ENCODE measurements at places on chromosomes 16 and 17.

DNA sequence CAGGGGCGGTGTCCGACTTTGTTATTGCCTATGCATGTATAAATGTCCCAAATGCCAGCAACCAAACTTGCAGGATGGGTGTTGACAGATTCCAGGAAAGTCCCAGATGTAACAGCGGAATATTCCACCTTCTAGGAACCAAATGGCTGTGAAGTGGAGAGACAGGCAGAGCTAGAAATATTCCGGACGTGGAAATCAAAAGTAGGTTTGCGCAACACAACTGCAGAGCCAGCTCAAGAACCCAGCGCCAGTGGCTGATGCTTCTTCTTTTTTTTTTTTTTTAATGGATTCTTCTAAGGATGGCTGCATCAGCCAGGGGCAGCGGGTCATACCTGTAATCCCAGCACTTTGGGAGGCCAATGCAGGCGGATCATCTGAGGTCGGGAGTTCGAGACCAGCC, 601.7 kb downstream of the MAF start:
- peak; percentile 48 for DNase-seq

GRCh38 chr16:1026784-1027500, 45.4 kb downstream of the SOX8 start:
- no peak for DNase-seq

GRCh38 chr16:14087590-14088154, 16.6 kb downstream of the MRTFB start:
- DNase-seq, result peak; percentile 32

DNA sequence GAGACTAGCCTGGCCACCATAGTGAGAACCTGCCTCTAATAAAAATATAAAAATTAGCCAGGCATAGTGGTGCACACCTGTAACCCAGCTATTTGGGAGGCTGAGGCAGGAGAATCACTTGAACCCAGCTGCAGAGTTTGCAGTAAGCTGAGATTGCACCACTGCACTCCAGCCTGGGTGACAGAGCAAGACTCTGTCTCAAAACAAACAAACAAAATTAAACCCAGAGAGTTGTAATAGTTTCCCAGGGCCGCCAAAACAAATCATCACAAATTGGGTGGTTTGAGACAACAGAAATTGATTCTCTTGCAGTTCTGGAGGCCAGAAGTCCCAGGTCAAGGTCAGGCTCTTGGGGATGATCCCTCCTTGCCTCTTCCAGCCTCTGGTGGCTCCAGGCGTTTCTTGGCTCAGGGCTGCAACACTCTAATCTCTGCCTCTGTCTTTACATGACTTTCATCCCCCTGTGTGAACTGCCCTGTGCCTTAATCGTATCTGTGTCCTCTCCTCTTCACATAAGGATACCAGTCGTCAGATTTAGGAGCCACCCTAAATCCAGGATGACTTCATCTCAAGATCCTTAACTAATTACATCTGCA, 100.3 kb upstream of the NOL11 start:
- no peak for DNase-seq

GRCh38 chr17:76159157-76159556, 18.1 kb upstream of the FOXJ1 start:
- DNase-seq, result no peak

DNA sequence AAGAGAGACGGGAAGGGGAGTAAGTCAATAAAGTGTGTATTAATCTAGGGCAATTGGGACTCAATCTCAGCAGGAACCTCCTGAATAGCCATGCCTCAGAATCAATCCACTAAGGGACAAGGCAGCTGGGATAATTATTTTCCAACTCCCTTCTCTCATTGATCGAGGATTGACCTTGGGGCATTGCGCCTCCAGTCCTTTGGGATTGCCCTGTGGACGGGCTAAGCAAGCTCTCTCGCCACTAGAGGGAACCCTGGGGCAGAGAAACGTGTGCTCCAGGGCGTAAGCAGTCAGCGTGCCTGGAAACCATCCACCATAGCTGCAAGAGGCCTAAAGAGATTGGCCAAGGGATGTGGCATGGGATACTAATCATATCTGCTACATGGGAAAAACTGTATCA, 53.9 kb upstream of the ERCC4 start:
- DNase-seq, result peak; percentile 37

GRCh38 chr17:31490019-31490650, 98.7 kb downstream of the RAB11FIP4 start:
- DNase-seq, result no peak

DNA sequence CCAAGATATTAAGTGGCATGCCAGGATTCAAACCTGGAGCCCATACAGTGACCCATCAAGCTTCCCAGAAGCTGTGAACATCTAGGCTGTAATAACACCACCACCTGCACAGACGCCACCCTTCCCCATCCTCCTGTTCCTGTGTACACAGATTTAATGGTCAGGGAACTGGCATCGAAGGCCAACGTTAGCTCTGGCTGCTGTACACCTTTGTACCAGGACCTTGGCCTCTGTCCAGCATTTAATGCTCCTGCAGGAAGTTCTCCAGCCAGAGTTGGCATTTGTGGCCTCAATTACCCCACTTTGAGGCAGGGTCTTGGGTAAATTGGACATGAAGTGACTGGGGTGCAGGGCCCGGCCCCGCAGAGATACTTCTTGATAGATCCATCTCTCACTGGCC, 49.3 kb downstream of the SCNN1B start:
- DNase-seq, result no peak

DNA sequence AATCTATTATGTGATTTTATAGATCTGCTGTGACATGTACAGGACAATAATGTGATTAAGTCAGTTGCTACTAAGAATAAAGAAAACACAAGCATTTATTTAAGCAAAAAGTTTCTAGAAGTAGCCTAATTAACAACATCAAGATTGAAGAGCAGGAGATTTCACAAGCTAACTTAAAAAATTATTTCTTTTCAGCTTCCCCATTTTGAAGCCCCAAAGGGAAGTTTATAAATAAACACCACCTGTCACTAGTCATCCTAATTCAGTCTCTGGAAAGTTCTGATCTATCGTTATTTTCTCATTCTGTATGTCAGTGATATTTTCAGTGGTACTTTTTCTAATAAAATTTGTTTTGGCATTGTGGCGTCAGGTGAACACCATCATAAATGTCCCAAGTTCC, 8.3 kb downstream of the CAPNS2 start:
- DNase-seq, result peak; percentile 23

GRCh38 chr17:69734656-69735055, 320.2 kb downstream of the MAP2K6 start:
- DNase-seq, result no peak

- DNase-seq, result no peak
Observed at GRCh38 chr17:20988896-20989295, 53.9 kb downstream of the USP22 start.

- no peak for DNase-seq
Observed at GRCh38 chr17:34725725-34726124, 146.3 kb downstream of the TMEM132E start.

DNA sequence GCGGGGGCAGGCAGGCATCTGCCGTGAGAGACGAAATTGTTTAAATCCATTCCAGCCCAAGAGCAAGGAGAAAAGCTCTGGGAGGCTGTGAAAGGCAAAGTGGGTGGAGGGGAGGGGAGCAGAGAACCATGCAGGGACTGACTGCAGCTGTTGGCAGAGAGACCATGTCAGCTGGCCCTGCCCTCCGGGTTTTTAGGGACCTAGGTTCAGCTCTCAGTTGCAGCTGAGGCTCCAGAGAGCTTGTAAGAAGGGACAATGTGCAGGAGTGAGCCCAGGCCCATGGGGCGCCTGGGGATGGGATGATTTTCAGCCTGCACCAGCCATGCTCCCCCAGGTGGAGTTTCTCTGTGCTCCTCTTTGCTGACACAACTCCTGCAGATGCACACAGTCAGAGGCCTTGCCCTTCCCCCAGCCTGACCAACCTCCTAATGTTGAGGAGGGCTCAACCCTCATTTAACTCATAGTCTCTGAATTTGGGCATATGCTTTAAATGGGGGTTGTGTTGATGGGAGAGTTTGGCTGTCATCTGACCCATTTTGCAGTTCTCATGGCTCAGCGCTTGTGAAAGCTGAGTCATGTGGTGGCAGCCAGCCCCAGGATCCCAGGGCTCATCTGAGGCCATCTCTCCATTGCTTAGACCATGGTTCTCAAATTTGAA, 70.9 kb downstream of the PLXDC1 start:
- DNase-seq, result peak; percentile 24

DNA sequence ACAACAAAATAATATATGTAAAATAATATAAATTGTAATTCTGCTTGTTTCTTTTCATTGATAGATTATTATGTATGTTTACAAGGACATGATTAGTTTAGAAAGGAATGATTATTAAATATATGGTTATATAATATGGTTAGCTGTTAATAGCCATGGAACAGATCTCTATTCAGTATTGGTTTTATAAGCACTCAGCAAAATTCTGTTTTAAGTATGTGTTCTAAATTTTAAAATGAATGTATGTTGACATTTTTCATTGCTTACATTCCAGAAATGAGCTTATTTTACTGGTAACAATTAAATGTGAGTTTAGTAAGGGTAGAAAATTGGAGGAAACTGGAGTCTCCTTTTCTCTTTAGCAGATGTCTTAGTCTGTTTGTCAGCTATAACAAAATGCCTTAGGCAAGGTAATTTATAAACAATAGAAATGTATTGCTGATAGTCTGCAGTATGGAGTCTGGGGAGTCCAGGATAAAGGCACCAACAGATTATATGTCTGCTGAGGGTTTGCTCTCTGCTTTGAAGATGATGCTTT, 45.4 kb downstream of the NFAT5 start:
- DNase-seq, result no peak

- no peak for DNase-seq
Observed at GRCh38 chr17:48064638-48065037, 16.5 kb downstream of the NFE2L1 start.

DNA sequence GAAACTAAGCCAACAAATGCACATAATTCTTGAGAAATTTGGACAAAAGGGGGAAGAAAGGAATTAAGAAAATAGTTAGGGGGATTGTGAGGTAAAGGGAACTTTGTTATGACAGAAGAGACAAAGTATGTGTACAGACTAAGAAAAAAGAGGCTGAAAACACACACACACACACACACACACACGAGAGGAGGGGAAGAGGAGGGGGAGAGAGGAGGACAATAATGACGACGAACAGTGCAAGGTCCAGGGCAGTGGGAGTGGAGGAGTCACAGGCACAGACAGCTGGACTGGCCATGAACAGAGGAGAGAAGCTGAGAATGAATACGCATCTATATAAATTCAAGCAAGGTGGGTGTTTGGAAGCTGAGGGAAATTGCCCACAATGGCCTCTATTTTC, 44.6 kb downstream of the MARVELD3 start:
- no peak for DNase-seq

DNA sequence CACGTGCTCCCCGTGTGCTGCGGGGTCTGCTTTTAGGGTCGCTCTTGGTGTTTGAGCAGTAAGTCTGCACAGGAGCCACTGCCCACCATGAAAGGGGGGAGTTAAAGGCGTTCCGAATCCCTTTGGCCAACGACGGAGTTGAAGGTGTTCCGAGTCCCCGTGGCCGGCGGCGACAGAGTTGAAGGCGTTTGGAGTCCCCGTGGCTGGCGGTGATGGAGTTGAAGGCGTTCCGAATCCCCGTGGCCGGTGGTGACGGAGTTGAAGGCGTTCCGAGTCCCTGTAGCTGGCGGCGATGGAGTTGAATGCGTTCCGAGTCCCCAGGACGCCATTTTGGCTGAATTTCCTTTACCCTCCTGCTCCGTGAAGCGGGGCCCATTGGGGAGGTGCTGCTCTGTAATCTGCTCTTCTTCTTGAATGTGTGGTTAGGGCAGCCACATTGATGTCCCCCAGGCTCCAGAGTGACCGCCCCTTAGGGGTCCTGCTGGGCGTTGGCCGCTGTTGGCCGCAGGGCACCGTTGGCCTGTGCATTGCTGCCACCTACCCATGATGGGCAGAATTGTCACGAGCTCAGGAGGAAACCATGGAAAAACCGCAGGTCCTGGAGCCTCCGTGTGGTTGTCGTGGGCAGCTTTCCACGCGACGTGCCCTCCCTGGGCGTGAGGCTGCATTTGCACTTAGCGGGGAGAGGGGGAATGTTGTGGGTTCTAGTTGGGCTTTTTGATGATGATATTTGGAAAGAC, 73.7 kb upstream of the ZNF750 start:
- DNase-seq, result no peak

- DNase-seq, result no peak
Observed at GRCh38 chr17:17358060-17358751, 55.0 kb downstream of the NT5M start.

- no peak for DNase-seq
Observed at GRCh38 chr17:227946-228615, 46.6 kb upstream of the DOC2B start.

GRCh38 chr17:80781211-80781610, 210.4 kb upstream of the CHMP6 start:
- DNase-seq, result peak; percentile 50

GRCh38 chr17:12667299-12667958, 1.7 kb downstream of the MYOCD start:
- DNase-seq, result no peak

GRCh38 chr17:60371818-60372510, 20.0 kb downstream of the USP32 start:
- peak; percentile 43 for DNase-seq

- DNase-seq, result peak; percentile 1
Observed at GRCh38 chr17:69375229-69375628, 39.3 kb upstream of the MAP2K6 start.

- DNase-seq, result peak; percentile 76
Observed at GRCh38 chr16:50152807-50153595, at the start of gene TENT4B. TENT4B (plus strand) TSS chr16:50153306; CDS start chr16:50153622, 316 bp downstream.

GRCh38 chr17:38636054-38636453, 30.3 kb upstream of the SRCIN1 start:
- no peak for DNase-seq

- DNase-seq, result no peak
Observed at GRCh38 chr16:20740007-20740883, 1.4 kb downstream of the THUMPD1 start.

- no peak for DNase-seq
Observed at GRCh38 chr17:51955245-51955644, 203.3 kb downstream of the CA10 start.

- DNase-seq, result no peak
Observed at GRCh38 chr16:89821438-89822187, 5.2 kb upstream of the FANCA start.

DNA sequence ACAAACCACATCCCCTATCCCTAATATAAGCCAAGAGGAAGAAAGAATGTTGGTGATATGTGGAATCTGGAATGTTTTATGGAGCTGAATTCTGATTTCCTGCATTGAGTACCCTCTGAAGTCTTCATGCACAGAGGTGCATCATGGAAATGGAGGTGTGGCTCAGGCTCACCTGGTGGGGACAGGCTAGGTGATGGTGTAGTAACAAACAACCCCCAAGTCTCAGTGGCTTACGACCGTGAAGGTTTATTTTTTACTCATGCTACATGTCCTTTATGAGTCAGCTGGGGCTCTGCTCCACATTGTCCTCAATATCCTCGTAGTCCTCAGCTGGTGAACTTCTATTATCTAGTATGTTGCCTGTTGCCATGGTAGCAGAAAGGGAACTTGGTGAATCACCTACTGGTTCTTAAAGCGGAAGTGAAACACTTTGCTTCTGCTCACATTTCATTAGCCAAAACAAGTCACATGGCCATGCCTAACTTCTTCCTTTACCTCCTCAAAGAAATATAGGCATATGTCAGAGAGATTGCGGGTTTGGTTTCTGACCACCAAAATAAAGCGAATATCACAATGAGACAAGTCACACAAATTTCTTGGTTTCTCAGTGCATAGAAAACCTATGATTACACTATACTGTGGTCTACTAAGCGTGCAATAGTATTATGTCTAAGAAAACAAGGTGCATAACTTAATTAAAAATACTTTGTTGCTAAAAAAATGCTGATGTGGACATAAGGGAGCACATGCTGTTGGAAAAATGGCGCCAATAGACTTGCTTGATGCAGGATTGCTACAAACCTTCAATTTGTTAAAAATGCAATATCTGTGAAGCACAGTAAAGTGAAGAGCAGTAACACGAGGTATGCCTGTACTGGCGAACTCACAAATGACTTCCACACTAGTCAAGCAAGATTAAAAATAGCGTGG, at the start of gene PMFBP1:
PMFBP1 (minus strand) TSS at position 51 of the 930 bp plus-strand sequence. CDS start 947 bp downstream, outside the sequence.
- DNase-seq, result peak; percentile 100

Data from inflammatory macrophage treated with lipopolysaccharide for 1 hour (primary cell).